ENCODE measurements at places on chromosomes 2 and 18.

GRCh38 chr2:213016984-213017351 lies 134.4 kb downstream of the IKZF2 start:
- no peak for DNase-seq

DNA sequence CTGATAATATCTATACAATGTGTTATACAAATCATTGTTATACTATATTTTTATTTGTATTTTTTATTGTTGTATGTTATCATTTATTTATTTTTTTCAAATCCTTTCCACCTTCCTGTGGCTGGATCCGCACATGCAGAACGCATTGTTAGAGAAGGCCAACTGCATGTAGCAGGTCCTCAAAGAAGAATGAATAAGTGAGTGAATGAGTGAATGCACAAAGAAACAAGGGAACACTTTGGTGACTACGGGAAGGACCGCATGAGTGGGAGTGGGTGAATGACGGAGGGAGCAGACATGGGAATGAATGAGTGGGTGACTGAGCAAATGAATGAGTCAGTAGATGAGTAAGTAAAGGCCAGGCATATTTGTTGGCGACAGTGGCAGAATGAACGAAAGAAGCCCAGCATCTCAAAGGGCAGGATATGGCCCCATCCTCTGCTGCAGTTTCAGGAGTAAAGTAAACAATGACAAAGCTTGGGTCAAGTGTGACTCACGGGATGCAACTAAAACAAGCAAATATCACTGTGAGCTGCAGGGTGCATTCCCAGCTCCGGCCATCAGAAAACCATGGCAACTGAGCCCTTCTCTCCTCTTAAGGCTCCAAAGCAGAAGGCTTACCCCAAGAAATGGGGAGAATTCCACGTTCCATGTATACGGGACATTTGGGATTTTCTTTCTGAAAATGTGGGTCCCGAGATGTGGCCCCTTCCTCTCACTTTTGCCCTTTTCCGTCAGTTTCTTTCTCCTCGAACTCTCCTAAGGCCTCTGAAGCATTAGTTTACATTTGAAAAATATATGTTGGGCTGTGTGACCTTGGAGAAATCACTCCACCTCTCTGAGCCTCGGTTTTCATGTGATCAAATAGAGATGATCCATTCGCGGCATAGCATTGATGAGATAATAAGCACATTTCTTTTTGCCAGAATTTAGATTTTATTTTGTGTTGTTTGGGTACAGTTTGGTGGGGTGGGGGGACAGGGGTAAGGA lies 24.5 kb downstream of the KCNF1 start:
- DNase-seq: no peak

- no peak for DNase-seq
Measured at GRCh38 chr18:56273541-56274219, 364.7 kb downstream of the TXNL1 start.

GRCh38 chr18:79614211-79614955 lies 65.2 kb upstream of the CTDP1 start:
- DNase-seq: no peak

GRCh38 chr2:85862426-85862825 lies 26.4 kb downstream of the ST3GAL5 start:
- no peak for DNase-seq

DNA sequence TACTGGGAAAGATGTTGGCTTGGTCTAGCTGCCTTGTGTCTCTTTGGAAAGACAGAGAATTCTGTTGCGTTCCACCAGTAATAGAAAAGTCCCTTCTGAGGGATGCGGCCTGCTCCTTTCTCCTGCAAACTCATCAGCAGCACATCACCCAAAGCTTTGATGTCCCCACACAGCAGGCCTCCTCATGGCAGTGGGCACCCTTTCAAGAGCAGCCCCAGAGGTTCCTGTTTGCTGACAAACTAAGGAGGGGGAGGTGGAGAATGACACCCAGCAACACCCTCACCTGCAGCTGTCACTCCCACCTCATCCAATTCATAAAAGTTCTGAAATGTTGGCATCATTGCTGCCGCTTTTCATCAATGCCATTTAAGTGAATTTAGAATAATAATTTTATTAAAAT lies 556.6 kb downstream of the BCL11A start:
- no peak for DNase-seq

GRCh38 chr18:26462355-26462754 lies 86.0 kb downstream of the KCTD1 start:
- DNase-seq: no peak

- no peak for DNase-seq
Measured at GRCh38 chr2:8644605-8645175, 37.2 kb upstream of the ID2 start.

- DNase-seq: no peak
Measured at GRCh38 chr18:46406539-46406932, 250.5 kb downstream of the LOXHD1 start.

GRCh38 chr2:43714164-43714563 lies 37.9 kb upstream of the C1GALT1C1L start:
- DNase-seq: no peak

- no peak for DNase-seq
Measured at GRCh38 chr2:118645876-118646275, 201.6 kb downstream of the EN1 start.

DNA sequence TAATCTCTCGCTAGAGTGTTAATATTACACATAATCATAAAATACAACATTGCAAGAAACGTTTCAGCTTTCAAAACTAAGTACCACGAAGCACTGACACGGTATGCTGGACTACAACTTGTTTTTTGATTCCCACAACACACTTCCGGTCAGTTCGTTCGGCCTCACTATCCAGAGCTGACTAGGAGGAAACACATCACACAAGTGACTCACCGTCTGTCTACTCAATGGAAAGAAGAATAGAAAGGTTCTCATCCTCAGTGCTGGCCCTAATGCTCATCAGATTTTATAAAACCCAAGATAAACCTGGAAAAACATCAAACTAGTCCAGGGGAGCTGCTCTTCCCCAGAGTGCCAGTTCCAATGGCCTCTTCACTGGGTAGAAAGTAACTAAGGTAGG lies 42.9 kb downstream of the ZNF385B start:
- DNase-seq: no peak

- DNase-seq: no peak
Measured at GRCh38 chr18:48342125-48342524, 67.1 kb downstream of the ZBTB7C start.

DNA sequence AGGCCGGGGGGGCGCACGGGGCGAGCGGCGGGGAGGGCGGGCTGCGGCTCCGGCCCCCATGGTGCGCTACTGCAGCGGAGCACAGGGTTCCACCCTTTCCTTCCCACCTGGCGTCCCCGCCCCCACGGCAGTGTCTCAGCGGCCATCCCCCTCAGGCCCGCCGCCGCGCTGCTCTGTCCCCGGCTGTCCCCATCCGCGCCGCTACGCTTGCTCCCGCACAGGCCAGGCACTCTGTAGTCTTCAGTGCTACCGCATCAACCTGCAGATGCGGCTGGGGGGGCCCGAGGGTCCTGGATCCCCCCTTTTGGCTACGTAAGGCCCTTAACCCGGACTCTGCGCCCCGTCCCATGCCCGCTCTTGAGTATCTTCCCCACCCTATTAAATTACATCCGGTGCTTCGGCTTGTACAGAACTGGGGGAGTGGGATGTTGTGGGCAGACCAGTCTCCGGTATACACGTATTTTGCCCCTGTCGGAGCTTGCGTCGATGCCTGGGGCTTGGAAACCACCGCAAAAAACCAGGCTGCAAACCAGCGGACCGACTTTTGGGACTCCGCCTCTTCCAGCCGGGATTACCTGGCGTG lies 598 bp upstream of the WBP1 start:
- DNase-seq: no peak

DNA sequence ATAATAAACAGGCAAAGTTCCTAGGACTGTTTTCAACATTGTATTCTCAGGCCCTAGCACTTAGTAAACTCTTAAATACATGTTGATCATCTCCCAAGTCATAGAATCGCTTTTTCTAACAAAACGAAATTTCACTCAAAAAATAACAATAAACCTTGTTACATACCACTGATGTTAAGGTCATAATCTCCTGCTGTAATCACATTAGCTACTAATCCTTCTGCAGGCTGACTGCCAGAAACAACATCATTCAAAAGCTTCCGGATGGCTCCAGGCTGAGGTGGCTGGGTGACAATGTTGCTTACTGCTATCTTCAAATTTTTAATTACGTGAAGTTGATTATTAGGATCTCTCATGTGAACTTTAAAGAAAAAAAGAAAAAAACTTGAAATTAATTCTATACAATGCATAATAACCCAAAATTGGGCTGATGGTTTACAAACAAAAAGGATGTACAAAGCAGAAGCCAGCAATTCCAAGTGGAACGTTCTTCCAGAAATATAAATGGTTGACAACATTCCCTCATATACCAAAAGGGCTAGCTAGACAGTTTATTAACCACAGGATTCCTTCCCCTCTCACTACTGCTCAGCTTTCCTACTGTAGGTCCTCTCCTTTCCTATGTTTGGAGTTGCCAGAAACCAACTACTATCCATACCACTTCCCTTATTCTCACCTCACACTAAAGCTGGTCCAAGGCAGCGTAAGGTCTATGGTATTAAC lies 11.6 kb downstream of the TRAPPC8 start:
- DNase-seq: no peak

- no peak for DNase-seq
Measured at GRCh38 chr2:195021711-195022507, 635.1 kb upstream of the SLC39A10 start.

GRCh38 chr18:48470484-48471180 lies 61.4 kb upstream of the ZBTB7C start:
- no peak for DNase-seq

- DNase-seq: no peak
Measured at GRCh38 chr18:68769461-68769860, 28.4 kb upstream of the CCDC102B start.

- no peak for DNase-seq
Measured at GRCh38 chr2:234098681-234099080, 48.2 kb downstream of the SPP2 start.

GRCh38 chr18:3454365-3455089 lies 4.6 kb downstream of the TGIF1 start:
- DNase-seq: no peak

- no peak for DNase-seq
Measured at GRCh38 chr2:154455166-154455565, 243.3 kb upstream of the KCNJ3 start.

DNA sequence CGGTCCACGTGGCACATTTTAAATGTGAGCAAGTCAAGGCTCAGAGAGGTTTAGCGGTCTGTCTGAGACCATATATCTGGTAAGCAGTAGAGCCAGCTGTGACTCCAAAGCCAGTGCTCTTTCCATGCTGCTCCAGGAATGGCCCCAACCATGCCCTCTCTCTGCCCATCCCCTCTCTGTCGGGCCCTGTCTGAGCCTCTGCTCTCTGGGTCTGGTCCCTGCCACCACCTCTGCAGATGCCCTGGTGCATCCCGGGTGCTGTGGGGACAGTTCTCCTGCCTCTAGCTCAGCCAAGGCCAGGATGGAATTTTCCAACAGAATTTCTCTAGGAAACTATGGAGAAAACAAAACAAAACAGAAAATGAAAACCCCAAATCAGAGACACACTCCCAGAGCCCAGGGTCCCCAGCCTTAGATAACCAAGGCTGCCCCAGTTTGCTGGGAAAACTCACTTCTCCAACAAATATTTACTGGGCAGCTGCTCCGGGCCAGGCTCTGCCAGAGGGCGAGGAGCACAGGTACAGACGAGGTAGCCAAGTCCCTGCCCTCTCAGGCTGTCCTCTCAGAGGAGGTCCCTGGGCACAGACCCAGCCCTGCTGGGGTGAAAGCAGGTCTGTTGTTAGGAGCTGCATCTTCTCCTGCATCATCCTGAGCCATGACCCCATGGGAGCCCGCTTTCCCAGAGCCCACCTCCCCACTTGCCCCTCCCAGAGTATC lies 9.2 kb downstream of the ADRA2B start:
- no peak for DNase-seq

- DNase-seq: no peak
Measured at GRCh38 chr2:40877734-40878288, 425.9 kb upstream of the SLC8A1 start.

DNA sequence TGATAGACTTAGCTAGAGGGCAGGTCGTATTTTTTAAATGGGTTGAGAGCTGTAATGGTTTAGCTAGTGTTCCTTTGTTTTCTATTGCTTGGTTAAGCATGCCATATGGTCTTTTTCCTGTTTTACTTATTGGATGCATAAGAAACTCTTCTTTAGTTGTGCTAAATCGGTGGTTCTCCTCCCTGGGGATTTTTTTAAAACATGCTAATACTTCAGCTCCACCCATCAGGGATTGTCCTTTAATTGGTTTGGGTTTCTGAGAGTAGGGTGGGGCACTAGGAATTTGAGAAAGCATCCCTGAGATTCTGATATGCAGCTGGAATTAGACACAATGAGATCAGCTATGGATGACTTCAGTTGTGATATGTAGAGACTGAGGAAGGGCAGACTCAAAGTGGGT lies 497.2 kb downstream of the THSD7B start:
- DNase-seq: no peak

GRCh38 chr2:190627448-190628412 lies 21.2 kb upstream of the NAB1 start:
- DNase-seq: no peak

DNA sequence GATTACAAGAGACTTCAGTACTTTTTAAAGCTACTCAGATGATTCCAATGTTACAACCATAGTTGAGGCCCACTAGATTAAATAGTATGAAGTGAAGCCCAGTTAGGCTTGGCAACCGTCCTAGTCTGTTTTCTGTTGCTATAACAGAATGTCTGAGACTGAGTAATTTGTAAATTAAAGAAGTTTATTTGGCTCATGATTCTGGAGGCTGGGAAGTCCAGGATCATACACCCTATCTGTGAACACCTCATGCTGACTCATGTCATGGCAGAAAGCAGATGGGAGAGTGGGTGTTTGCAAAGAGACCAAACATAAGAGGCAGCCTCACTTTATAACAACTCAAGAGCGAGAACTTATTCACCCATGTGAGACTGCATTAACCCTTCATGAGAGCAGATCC lies 63.1 kb downstream of the CCDC150 start:
- no peak for DNase-seq

DNA sequence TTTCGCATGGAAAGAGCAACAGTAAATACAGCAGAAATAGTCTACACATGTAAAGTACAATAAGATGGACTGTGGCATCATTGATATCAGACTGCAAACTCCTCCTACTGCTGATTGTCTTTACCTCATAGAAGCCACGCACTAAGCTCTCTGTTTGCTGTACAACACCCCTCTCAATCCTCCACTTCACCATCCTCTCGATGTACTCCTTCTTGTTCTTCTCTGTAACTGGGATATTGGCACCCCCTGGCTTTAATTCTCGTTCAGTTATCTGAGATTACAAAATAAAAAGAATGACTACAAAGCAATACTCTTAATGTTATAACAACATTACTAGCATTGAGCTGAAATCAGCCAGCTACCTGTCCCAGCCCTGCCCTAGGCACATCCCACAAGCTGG lies 49.3 kb upstream of the STK17B start:
- no peak for DNase-seq

- DNase-seq: no peak
Measured at GRCh38 chr2:197576631-197577030, 60.8 kb downstream of the MOB4 start.

GRCh38 chr2:196952936-196953335 lies 26.4 kb upstream of the PGAP1 start:
- DNase-seq: no peak

GRCh38 chr2:101012054-101012705 lies 10.1 kb downstream of the RPL31 start:
- DNase-seq: no peak

Data from NCI-H1436 treated with DMSO at 0.1 percent for 48 hours (cell line).